ENCODE measurements at places on chromosomes 2 and 18. TPM values are rescaled to one million over a fixed set of nuclear protein-coding genes. Genes with fewer than 3 reads are reported as not detected.

The OBSL1 gene
- total RNA-seq, result 145 TPM

The OR6B2 gene
- total RNA-seq, result not detected

The CRACDL gene
- 1.9 TPM for total RNA-seq

The COBLL1 gene
- total RNA-seq, result 23.7 TPM

The MGAT4A gene
- 51.2 TPM for total RNA-seq

DNA sequence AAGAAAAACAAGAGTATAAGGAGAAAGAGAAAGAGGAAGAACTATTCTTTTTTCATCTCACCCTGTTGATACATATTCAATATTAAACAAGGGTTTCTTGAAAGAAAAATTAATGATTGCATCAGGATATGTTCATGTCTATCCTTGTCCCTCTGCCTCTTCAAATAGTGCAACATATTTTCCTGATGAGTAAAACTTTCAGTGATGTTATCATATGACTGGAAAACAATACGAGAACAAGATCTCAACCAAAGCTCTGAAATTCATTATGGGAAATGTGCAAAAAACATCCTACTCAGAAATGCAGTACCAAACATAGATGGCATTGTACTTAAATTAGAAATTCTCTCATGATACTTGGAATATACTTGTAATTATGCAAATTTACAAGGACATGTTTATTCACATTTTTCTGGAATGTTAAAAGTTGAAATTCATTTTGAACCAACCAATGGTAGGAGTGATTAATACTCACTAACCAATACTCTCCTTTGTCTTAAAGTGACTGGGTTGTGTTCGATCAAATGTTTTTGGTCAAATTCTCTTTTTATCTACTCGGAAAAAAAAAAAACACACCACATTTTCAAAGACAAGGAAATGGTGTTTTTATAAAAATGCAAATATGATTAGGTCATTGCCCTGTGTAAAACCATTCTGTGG lies 148.9 kb upstream of the GULP1 start:
- no peak for DNase-seq

DNA sequence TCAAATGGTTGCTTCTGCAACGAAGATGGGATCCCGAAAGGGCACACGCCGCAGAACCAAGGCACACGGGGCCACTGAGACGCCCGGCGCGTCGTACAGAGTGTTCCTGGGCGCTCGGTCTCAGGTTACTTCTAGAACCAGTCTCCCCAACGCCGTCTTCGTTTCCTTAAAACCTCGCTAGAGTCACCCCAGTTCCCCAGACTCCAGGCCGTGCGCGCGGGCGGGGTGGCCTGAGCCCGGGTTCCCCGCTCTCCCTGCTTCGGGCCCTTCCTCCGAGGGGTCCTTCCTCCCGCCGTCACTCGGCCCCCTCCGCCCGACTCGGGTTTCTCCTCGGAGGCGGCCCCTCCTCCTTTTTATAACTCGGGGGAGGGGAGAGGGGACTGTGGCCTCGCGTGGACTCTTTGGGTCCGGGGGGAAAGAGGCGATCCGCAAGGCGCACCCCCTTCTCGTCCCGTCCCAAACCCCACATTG lies 774 bp upstream of the FZD7 start:
- no peak for DNase-seq

DNA sequence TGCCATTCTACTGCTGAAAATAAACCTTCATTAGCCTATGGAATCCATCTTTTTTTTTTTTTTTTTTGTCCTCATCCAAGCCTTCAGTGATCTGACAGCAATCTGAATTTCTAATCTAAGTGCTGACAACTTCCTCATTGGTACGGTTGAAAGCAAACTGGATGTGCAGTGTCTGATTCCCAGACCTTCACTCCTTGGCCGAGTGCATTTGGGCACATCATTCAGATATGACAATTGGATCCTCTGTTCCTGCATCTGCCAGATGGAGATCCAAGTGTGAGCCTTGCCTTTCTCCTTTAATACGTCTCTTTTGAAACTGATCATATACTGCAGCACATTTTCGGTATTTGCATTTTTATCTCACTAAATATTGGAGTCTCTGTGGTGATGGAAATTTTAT lies 713.1 kb downstream of the DCDC2C start:
- peak; percentile 77 for DNase-seq

DNA sequence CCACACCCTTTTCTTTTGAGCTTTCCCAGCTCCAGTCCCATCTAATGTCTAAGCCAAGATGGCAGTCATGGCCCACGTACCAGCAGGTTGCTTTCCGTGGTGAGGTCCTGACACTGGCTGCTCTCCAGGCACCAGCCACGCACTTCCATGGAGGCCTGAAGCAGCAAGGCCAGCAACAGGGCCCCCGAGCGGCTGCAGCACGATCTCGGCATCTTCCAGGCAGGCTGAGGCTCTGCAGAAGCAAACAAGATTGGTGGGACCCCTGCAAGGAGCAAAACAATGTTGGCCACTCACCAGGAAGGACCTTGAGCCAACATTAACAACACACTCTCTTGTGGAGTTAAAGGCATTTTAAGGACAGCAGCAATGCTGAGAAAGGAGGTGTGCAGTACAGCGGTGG lies 3.8 kb downstream of the POMC start:
- no peak for DNase-seq

GRCh38 chr2:128421861-128422311 lies 103.2 kb upstream of the HS6ST1 start:
- DNase-seq, result no peak

GRCh38 chr2:222752746-222753145 lies 81.3 kb downstream of the MOGAT1 start:
- DNase-seq, result no peak

DNA sequence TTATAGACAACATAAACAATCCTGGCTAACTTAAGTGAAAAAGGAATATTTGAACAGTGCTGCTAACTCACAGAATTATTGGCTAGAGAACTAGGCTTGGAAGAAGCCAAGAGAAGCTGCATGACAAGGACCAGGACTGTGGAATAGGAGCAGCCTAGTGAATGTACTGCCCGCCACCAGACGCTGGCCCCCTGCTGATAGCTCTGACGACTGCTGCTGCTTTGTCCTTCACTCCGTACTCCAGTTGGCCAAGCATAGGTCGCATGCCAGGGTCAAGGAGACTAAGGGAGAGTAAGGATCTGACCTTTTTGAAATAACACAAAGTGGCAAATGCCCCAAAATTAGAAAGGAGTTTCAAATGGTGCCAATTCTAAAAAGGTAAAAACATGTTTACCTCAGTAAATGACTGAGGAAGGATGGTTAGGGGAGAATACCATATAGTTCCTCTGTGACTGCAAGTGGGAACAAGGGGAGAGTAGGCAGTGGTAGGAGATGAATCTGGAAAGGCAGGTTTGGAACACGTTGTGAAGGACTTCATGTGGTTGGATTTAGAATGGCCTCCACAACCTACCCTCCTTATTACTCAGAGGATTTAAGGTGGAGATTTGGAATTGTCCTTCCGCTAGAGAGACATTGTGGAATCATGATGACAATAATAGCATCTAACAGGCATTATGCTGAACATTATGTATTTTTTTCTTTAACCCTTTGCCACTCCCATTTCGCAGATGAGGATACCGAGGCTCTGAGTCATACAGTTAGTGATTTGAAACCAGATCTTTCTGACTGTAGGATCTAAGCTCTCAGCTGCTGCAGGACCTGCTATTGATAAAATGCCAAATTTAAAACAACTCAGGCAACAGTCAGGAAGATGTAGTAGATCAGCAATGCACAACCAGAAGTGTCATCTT lies 19.5 kb downstream of the STRADB start:
- no peak for DNase-seq
